ENCODE measurements at places on chromosomes 3 and 15.

- DNase-seq: no peak
These were observed 88.8 kb upstream of the CTDSPL start for GRCh38 chr3:37772773-37773354.

DNA sequence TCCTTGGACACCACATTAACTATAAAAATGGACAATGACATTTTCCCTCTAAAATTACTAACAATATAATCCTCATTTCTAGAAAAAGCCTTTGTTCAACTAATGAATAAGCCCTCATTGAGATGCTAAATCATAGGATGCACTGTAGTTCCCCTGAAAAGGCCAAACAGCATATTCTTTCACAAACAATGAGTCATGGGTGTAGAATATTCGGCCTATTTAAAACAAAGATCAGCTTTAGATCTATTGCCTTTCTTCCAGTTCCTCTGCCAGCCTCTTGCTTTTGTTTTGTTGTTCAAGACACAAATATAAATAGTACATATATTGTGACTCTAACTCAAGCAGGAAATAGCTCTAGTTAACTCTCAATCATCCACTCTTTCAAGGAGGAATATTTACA, 82.5 kb downstream of the ADAM10 start:
- no peak for DNase-seq

DNA sequence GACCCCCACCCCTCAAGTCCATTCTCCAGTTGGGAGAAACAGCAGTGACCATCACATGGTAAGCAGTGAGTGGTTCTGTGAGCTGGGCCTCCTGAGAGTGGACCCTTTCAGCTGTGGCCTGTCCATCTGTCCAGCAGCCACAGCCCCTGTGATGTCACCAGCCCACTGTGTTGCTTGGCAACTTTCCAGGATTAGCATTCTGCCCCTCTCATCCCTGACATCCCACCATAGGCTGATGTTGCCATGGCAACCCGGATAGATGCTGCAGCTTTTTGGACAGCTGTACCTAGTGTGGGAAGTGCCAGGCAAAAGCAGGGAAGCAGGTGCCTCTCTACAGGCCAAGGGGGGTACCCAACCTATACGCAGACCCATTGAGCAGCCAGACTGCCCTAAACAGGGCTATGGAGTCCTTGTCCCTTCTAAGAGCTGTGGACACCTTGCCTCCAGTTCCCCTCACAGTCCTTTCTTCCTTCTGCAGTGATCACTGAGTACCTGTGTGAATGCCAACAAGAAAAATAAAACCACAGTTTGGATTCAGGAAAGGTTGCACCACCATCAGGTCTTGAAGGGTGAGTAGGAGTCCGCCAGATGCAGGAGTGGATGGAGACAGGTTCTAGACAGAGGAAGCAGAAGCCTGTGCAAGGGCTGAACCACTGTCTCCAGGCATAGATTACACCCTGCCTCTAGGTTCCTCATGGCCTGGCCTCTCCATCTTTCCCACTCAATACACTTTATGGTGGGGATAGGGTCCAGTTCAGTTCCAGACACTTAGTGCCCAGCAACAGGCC, at the start of gene DNAH1:
DNAH1 (plus strand) TSS at position 343 of the 788 bp plus-strand sequence. CDS start 6,124 bp downstream, outside the sequence.
- no peak for DNase-seq

DNA sequence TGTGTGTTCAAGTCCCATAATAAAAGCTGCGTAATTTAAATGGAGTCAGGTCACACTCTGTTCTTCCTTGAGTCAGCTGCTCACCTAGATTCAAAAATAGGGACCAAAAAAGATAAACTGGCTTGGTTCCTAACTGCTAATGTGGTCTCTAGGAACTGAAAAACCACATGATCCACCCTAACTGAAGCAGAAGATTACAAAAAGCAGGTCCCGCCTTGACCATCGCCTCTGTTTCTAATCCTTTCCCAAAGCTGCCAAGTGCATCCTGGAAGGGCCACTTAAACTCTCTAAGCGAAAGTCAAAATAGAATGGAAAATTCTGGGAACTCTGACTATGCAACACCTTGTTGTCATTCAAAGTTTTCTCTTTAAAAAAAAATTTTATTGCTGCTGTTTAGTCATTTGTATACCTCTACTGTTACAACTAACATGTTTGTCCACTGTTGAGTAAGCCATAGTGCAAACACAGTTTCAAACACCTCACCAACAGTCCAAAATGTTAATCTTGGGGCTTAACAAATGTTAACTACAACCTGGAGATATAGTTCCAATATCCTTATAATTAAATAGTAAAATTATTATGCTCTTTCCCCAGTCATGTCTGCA, 88.9 kb upstream of the THBS1 start:
- DNase-seq: no peak

GRCh38 chr3:102741694-102742093, 306.9 kb downstream of the ZPLD1 start:
- no peak for DNase-seq

Data from epithelial cell of prostate (primary cell).